Epithelial cell of prostate (primary cell): ENCODE measurements at places on chromosomes 12 and 14.

GRCh38 chr14:66403183-66403582 lies 83.0 kb upstream of the CCDC196 start:
- DNase-seq: no peak

GRCh38 chr14:97625477-97625876 lies 828.3 kb downstream of the VRK1 start:
- no peak for DNase-seq

GRCh38 chr12:94623161-94623920 lies 27.0 kb downstream of the TMCC3 start:
- DNase-seq: no peak

- DNase-seq: peak; percentile 94
These were observed 85.5 kb upstream of the PTHLH start for GRCh38 chr12:28057856-28058615.

DNA sequence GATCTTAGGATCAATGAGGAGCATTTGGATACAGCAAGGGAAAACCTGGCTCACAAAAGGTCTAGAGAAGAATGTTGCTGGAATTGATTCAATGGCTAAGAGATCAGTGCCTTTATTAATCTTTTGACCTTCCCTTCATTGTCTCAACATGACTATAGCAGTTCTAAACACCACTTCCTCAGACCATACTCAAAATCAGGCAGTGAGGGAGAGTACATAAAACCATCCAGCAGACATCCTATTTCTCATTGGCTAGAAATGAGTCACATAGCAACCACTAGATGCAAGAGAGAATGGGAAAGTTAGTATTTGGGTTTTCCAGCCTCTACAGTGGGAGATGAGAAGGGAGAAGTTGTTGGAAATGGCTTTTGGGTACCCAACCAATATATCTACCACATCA lies 151.4 kb upstream of the NUDT4 start:
- DNase-seq: no peak

GRCh38 chr12:78562368-78563205 lies 302.0 kb upstream of the SYT1 start:
- no peak for DNase-seq

DNA sequence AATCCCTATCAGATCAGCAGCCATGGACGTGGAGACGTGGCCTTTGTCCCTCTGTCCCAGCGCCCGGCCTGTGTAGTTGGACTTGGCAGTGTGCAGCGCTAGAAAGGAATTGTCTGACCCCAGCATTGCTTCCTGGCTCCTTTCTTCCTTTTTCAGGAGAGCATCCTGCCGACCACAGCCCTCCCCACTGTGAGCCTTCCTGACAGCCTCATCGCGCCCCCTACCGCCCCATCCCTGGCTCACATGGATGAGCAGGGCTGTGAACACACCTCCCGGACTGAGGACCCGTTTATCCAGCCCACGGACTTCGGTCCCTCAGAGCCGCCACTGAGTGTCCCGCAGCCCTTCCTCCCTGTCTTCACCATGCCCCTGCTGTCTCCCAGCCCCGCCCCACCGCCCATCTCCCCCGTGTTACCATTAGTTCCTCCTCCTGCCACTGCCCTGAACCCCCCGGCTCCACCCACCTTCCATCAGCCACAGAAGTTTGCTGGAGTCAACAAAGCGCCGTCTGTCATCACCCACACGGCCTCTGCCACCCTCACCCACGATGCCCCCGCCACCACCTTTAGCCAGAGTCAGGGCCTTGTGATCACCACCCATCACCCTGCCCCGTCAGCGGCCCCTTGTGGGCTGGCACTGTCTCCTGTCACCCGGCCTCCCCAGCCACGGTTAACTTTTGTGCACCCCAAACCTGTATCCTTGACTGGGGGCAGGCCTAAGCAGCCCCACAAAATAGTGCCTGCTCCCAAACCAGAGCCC lies 40.6 kb downstream of the IL31 start:
- DNase-seq: no peak

DNA sequence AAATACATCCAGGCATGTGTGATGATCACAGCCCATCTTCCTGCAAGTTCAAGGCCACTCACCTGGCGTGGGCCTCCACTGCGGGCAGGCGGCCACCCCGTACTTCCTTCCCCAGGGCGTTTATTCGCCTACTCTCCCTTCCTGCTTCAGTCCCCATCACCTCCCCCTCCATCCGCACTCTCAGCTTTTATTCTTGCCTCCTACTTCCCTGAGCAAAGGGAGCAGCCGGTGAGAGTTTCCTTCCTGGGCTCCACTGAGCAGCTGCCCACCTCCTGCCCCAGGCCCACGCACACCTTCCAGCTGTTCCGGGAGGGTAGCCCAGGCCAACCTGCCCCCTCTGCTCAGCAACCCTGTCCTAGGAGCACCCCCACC lies 4.1 kb downstream of the CYP46A1 start:
- no peak for DNase-seq

DNA sequence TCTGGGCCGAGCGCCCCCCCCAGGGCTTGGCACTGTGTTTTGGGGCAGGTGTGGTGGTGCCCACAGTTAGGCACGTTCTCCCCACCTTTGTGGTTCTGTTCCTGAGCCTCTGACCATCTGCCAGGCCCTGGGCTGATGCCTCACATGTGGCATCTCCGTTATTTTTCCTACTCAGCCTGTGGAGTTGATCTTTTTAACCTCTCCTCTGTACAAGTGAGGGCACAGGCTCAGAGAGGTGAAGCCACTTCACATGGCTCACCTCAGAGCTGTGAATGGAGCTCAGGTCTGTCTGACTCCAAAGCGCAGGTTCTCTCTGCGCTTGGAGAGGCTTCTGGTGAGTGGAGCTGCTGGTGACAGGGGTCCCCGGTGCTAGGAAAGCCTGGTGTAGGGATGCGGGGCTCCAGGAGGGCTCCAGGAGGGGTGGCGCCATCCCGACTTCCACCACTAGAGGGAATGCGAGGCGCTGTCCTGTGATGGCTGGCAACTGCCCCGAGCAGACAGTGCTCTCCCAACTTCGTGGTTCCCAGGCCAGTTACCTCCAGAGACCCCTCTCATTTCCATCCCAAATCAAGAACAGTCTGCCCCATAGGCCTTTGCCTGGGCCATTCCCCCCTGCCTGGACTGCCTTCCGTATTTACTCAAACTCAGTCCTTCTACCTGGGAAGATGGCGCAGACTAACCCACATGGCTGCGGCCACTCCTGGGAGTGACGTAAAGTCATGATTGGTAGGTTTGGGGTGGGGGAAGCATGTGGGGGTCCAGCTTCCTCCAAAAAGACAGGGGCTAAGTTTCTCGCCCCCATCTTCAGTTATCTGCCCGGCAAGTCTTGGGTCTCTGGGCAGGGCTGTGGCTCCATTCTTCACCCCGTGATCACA lies 9.9 kb downstream of the BCL7A start:
- no peak for DNase-seq

DNA sequence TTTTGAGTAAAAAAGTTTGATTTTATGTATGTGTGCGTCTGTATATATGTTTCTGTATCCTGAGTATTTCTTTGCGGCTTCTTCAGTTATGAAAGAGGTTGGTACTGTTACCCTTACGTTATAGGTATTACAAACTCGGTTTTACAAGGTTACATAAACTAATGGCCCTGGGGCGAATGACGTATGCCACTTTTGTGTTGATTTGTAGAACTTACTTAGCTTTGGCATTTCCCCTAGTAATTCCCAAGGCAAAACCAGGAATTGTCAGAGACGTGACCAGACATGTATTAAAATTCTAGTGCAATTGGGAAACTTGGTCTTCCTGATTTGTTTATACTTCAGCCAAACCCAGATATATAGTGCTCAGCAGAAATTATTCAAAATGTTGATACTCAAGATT lies 93.3 kb downstream of the DUSP16 start:
- peak; percentile 97 for DNase-seq

DNA sequence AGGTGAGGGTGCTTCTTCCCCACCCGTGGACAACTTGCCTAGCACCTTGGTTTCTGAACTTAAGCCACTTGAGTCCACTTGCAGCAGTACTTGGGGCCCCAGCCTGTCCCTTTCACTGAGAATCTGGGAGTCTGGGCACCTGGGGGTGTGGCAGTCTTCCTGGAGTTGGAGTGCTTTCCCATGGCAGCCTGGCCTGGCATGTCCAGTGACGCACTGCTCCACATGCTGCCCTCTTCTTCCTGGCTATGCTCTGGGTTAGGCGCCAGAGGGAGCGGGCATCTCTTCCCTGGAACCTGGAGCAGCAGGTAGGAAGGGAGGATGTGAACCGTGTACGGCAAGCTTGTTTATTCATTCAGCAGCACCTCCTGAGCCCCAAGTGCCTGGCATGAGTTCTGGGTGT lies 76.4 kb downstream of the PAPOLA start:
- DNase-seq: no peak

- no peak for DNase-seq
These were observed 159.6 kb downstream of the PIWIL1 start for GRCh38 chr12:130497321-130497720.

DNA sequence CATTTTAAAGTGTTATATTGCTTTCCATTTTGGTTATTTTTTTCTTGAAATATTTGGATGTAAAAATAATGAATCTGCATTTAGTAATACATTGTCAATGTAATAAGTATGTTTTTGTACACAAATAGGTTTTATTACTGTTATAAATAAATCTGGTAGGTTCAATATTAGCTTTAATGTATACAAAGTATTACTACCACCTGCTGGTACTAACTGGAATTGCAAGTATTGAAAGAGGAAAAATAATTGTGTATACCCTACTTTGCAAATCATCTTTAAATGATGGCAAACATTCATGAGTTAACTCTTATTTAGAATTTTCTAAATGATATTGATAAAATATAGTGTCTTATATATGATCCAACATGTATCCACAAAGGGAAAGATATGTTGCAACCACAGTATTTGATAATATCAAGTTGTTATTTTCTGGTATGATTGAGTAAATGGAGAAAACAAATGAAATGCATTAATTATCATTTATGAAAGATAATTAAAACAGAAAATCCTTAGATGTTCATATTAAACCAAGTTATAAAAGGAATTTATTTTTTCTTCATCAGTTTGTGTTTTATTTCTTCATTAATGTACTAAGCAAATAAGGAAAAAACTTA lies 3.2 kb downstream of the OR4K2 start:
- DNase-seq: no peak
